Spinal cord (tissue), 10 donors: ENCODE measurements at places on chromosomes 2 and 18. TPM values are rescaled to one million over a fixed set of nuclear protein-coding genes. Genes with fewer than 3 reads are reported as not detected.

RMDN2 gene
- polyA plus RNA-seq: 8.1 TPM

MC4R gene
- polyA plus RNA-seq: 4.3 TPM

DNA sequence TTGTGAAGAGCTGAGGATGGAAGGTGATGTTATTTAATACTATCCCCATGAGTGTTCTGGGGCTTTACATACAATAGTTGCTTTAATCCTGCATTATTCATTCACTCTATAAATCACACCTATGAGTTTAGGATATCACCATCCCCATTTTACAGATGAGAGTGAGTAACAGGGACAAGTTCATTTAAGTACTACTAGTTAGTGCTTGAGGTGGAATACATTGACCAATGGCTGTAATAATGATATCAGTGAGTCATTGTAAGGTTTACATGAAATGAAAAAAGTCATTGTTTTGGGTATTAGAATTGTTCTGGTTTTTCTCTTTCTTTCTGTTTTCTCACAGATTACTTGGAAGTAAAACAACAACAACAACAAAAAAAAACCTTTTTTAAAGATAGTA lies 42.5 kb downstream of the TANC1 start:
- H3K27ac ChIP-seq: no peak overlapping the region
- H3K4me3 ChIP-seq: no peak overlapping the region
- H3K4me1 ChIP-seq: peaks cover 6% of the 10 kb centered on the region
- DNase-seq: no peak
- H3K36me3 ChIP-seq: no peaks in the 10 kb centered on the region

DNA sequence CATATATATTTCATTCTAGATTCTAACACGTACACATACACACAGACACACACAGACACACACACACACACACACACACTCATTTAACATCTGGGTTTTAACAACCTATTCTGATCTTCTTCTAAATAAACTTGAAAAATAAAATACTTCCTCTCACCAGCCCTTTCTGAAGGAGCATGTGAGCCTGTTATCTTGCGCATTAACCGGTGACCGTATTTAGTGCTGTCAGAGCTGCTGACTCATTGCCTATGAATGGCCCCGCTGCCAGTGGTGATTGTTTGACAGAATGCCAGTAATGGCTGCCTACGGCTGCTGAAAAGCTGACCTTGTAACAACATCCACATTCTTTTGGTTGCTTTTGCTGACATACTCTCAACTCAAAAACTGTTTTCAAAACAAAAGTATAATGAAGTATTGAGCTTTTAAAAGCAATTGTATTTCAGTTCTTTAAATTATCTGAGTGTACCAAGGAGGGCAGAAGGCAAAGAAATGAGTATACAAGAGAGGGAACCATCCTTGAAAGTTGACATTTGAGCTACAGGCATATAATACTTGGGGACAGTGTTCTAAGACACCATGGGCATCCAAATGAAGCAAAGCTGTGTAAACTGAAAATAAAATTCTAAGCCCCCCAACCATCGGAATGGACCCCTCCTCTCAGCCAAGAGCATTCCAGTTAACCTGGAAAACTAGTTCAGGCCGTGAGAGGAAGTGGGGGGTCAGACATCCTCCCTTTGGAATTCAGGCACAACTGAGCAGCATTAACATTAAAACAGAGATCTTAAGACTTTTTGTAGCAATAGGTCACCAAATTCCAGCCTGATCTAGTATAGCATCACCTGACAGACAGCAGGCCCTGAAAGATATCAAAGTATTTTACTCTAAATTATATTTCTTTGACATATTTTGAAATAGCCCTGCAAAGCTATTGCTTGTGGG lies 50.2 kb upstream of the DTNA start:
- H3K4me1 ChIP-seq: no peaks in the 10 kb centered on the region
- peak overlapping the region; percentile 40 for H3K27ac ChIP-seq
- peak; percentile 85 for DNase-seq

- no peak for DNase-seq
- no peak overlapping the region for H3K27ac ChIP-seq
- no peaks in the 10 kb centered on the region for H3K27me3 ChIP-seq
- H3K36me3 ChIP-seq: no peaks in the 10 kb centered on the region
Measured at GRCh38 chr2:128605931-128606330, 287.3 kb upstream of the HS6ST1 start.

DNA sequence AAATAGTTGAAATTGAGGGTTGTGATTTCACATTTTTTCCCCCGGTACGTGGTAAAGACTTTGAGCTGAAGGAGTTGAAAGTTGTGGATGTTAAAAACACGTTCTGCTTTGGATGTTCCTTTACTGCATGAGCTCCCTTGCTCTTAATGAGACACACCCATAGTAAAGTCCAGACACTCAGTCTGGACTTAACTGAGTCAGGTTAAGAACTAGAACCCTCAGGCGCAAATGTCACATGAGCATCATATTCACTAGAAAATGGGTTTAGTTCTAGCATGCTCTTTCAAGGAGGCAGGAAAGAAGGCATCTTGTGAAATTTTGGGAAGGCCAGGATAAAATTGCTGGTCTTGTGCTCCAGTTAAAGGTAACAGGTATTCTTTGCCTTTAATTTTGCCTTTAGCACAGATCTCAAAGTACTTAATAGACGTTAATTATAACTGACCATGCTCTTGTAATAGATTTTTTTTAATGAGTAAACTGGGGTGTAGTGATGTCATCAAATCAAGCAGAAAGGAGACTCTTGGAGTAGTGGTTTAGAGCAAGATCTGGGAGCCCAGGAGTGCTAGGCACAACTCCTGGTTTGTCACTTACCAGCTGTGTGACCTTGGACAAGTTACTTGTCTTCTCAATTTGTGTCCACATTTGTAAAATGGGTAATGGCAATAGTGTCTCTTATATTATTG lies 20.6 kb downstream of the ITGA6 start:
- no peak overlapping the region for H3K4me3 ChIP-seq
- no peaks in the 10 kb centered on the region for H3K27me3 ChIP-seq
- no peaks in the 10 kb centered on the region for H3K36me3 ChIP-seq
- H3K27ac ChIP-seq: no peak overlapping the region
- peaks cover 12% of the 10 kb centered on the region for H3K4me1 ChIP-seq

- no peaks in the 10 kb centered on the region for H3K27me3 ChIP-seq
- no peak overlapping the region for H3K27ac ChIP-seq
- H3K4me3 ChIP-seq: no peak overlapping the region
- no peaks in the 10 kb centered on the region for H3K4me1 ChIP-seq
- H3K36me3 ChIP-seq: no peaks in the 10 kb centered on the region
Measured at GRCh38 chr2:153543635-153544071, 65.1 kb upstream of the RPRM start.

GRCh38 chr2:200655918-200656580 lies 70.2 kb downstream of the AOX1 start:
- no peaks in the 10 kb centered on the region for H3K4me1 ChIP-seq
- no peaks in the 10 kb centered on the region for H3K36me3 ChIP-seq
- no peak overlapping the region for H3K4me3 ChIP-seq

- H3K27ac ChIP-seq: no peak overlapping the region
- no peak overlapping the region for H3K4me3 ChIP-seq
- H3K27me3 ChIP-seq: no peaks in the 10 kb centered on the region
- DNase-seq: no peak
Measured at GRCh38 chr18:1604751-1605150, 700.1 kb downstream of the ADCYAP1 start.

DNA sequence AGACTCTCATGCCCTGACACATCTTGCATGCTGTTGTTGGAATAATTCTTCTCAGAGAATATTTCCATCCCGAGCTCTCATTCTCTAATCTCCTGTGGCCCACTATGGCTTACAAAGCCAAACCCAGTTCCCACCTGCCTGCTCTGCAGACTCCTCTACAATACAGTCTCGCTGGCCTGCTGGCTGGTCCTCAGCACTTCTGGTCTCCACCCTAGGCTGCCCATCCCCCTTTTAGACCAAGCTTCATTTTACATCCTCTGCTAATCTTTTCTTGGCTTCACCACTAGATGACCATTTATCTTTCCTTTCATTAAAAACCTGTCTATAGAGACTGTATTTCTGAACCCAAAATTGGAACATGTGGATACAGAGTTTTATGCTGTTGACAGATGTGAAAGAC lies 42.5 kb upstream of the YPEL5 start:
- DNase-seq: no peak
- no peaks in the 10 kb centered on the region for H3K27me3 ChIP-seq
- no peak overlapping the region for H3K4me3 ChIP-seq
- no peak overlapping the region for H3K27ac ChIP-seq
- no peaks in the 10 kb centered on the region for H3K4me1 ChIP-seq

DNA sequence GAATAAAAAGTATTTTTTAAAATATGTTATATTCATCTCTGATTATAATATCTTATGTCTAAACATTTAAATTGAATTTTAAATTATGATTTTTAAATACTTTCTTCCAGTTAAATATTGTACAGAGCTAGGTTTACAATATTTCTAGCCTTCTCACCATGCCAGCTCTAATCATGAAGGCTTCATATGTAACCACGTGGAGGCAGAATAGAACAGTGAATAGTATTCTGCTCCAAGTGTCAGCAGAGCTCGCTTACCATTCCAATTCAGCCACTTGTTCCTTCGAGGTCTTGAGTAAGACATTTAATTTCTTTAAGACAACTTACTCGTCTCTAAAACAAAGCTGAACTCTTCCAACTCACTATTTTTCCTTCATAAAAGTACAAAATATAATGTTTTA lies 871.8 kb downstream of the SUCLG1 start:
- no peak overlapping the region for H3K4me3 ChIP-seq
- no peak overlapping the region for H3K27ac ChIP-seq
- no peaks in the 10 kb centered on the region for H3K36me3 ChIP-seq

DNA sequence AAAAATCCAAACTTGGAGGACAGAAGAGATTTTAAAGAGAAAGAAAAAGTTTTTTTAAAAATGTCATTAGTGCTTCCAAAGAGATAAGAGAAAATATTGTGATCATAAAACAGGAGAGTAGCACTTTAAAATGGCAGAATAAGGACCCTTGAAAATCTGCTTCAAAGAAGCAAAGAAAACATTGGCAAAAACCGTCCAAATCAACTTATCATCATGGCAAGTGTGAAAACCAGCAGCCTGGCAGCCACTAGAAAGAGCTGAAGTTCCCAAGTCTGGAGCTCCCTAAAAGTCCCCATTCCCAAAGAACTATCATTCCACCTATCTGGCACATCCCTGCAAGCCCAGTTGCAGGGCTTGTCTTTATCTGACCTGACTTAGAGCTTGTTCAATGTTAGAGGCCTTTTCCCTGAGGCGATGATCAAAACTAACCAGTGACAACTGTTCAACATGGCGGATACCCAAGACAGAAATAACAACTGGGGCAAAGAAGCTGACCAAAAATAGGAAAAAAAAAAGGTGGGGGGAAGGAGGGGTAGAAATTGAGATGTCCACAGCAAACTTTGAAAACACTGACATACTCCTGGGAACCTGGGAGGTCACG lies 24.6 kb upstream of the RNU4ATAC start:
- H3K4me1 ChIP-seq: no peaks in the 10 kb centered on the region
- H3K27ac ChIP-seq: no peak overlapping the region
- H3K4me3 ChIP-seq: no peak overlapping the region
- H3K27me3 ChIP-seq: no peaks in the 10 kb centered on the region
- DNase-seq: no peak
- H3K36me3 ChIP-seq: peaks cover 8% of the 10 kb centered on the region

DNA sequence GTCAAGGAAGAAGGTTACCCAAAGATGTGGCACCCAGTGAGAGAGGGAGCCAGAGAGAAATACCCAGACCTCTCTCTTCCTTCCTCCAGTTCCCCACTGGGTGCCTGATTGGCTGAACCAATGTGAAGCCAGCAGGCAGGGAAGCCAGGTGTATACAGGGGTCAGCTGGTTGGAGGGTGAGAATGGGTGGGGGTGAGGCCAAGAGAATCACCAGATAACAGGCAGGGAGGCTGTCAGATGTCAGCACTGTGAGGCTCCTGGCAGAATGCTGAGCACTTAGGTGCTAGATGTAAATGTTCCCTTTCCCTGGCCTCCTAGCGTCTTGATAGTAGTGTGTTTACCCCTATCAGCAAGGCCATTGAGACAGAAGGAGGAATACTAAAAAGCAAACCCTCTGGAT lies 104.0 kb upstream of the MGAT5 start:
- H3K27me3 ChIP-seq: no peaks in the 10 kb centered on the region
- no peak overlapping the region for H3K4me3 ChIP-seq
- H3K27ac ChIP-seq: no peak overlapping the region
- DNase-seq: no peak

DNA sequence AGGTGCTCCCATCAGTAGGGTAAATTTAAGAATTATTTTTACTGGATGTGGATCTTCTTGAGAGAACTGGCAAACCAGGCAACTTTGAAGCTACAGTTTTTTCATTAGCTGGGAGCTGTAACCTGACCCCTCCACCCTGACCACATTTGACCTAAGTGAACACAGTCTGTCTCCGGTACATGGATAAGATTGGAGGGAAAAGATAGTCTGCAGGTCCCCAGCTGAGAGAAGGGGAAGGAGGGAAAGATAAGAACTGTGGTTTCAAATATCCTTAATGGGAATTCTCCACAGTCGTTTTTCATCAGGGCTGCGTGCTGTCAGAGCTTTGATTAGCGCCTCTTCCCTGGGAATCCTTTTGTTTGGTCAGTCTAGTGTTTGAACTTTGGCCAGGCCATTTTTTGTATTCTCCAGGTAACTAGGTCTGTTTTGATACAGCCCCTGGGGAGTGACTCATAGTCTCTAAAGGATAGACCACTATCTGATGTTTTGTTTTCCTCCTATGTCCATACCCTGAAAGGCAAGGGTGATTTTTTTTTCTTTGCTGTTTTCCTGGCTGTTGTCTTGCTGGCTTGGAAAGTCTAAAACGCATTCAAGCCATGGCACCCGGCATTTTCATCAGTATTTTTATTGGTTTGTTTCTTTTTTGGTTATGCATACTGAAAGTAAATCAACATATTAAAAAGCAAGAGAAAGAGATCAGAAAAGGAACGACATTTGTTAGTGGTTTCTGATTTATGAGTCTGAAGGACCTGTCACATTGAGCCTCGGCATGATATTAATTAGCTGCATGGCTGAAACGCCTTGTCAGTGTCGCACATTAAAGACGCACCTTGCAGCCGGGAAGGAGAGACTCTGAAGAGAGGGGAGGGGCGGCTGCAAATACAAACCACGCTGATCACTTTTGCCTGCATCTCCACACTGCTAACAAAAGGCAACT lies 183.4 kb upstream of the FN1 start:
- no peaks in the 10 kb centered on the region for H3K36me3 ChIP-seq
- DNase-seq: no peak
- H3K27ac ChIP-seq: peak overlapping the region; percentile 13
- H3K4me3 ChIP-seq: no peak overlapping the region
- no peaks in the 10 kb centered on the region for H3K4me1 ChIP-seq

- H3K27ac ChIP-seq: no peak overlapping the region
- H3K4me1 ChIP-seq: no peaks in the 10 kb centered on the region
- H3K27me3 ChIP-seq: no peaks in the 10 kb centered on the region
- peak; percentile 77 for DNase-seq
- no peak overlapping the region for H3K4me3 ChIP-seq
Measured at GRCh38 chr2:119407430-119408220, 24.0 kb upstream of the TMEM37 start.
